DMS53 (cell line): ENCODE measurements at places on chromosomes 7 and 10.

DNA sequence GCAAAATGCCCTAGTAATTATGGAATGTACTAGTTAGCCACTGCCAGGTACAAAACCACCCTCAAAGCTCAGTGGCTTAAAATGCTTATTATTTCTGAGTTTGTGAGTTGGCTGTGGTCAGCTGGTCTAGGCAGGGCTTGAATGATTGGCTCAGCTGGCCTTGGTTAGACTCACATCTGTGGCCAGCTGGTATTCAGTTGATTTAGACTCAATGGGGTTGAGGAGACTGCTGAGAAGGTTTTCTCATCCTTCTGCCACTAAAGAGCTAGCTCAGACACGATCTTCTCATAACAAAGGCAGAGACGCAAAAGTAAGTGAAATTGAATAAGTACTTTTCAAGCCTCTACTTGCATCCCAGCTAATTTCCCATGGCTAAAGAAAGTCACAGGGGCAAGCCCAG is 57.1 kb upstream of the CYP2C18 start:
- DNase-seq = no peak

DNA sequence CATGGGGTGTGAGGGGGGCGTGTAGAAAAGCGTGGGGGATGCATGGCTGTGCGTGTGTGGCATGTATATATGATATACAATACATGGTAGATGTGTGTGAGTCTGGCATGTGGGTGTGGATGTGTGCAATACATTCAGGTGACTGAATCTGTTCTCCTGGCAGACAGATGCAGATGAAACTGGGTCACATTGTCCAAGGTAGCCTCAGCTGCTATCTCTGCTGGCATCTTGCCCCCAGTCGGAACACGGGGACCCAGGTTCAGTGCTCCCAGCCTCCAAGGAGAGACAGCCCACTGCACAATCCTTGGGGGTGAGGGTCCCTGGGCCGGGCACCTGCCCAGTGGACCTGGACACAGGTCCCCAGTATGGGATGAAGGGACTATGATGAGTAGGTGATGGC is 12.4 kb upstream of the SRRM3 start:
- no peak for DNase-seq

GRCh38 chr10:128587689-128588088 is 461.5 kb upstream of the MKI67 start:
- DNase-seq = no peak

- no peak for DNase-seq
Observed at GRCh38 chr10:23859598-23859997, 349.3 kb upstream of the KIAA1217 start.

GRCh38 chr7:32204361-32205018 is 134.3 kb upstream of the PDE1C start:
- DNase-seq = peak; percentile 96

DNA sequence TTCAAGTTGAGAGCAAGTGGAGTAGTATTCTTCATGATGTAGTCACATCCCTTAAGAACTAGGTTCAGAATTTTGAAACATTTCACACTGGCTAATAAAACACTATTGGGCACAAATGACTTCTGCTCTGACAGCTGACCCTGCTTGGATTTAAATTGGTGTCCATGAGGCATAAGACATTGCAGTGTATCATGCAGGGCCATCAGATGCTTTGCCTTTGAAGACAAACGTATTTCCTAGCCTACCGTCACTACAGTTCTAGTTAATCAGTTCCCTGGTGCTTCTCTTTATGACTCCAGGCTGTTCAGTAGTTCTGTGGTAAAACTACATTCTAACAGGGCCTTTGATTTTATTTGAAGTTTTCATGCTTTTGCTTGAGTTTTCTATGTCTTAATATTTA is 168.5 kb upstream of the ZNF804B start:
- DNase-seq = no peak

DNA sequence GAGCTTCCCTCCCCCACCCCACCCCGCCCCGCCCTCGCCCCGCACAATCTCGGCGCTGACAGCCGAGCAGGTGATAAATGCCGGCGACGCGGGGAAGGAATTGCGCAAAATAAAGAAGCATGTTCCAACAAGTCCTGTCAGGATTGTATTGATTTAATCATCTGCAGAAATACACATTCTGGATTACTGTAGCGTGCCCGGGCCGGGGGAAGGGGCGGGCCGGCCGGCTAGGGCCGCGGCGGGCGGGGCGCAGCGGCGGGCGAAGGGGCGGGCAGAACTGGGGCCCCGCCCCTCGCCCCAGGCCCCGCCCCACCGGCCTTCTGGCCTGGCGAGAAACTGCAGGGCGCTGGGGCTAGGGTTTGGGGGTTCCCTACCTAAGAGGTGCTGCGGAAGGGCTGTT is 88.9 kb upstream of the PAX2 start:
- DNase-seq = no peak

DNA sequence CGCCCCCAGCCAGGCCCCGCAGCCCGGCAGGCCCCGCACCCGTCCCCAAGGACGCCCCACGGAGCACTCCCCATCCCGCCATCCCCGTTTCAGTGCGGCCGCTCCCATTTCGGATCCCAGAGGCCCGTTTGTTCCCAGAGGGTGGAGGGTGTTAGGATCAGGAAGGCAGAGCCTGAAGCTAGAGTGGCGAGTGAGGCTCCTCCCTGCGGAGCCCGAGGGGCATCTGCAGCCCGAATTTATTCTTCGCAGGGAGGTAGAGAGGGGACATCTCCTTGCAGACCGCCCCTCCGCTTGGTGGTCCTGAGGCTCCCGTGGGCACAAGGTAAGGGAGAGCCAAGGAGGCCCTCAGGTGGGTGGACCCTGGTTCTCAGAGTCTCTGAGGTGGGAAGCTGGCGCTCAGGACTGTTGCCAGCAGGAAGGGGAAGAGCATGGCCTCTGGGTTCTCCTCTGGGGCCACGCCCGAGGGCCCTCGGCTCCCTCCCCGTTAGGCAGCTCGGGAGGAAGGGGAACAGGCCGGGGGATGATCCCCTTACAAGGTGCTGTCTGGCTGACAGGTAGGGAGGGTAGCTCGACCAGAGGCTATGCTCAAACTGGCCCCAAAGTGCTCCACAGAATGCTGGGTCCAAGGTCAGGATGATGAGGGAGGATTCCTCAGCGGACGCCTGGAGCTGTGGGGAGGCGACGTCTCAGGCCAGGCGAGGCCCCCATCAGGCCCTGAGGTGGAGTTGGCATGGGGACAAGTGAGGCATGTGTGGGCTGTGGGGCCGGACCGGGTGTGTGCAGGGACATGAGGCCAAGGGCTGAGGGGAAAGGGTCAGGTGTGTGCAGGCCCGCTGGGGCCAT is 17.4 kb downstream of the POLL start:
- peak; percentile 70 for DNase-seq

- DNase-seq = no peak
Observed at GRCh38 chr7:47741984-47742383, 160.1 kb upstream of the TNS3 start.

DNA sequence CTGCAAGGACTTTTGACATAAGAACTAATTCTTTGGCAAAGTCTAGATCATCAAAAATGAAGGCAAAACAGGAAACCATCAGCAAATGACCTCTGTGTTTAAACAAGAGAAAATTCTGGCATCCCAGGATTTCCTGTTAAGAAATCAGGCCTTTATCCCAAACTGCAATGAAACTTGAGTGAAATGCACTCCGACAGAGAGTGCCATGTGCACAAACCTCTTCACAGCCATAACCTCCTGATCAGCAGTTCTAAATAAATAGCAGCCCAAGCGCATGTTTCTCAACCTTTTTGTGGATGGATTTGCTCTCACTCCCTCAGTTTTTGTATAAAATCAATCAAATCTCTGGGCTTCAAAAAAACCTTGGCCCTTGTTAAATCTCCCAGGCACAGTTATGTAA is 107.7 kb upstream of the EEPD1 start:
- DNase-seq = no peak

DNA sequence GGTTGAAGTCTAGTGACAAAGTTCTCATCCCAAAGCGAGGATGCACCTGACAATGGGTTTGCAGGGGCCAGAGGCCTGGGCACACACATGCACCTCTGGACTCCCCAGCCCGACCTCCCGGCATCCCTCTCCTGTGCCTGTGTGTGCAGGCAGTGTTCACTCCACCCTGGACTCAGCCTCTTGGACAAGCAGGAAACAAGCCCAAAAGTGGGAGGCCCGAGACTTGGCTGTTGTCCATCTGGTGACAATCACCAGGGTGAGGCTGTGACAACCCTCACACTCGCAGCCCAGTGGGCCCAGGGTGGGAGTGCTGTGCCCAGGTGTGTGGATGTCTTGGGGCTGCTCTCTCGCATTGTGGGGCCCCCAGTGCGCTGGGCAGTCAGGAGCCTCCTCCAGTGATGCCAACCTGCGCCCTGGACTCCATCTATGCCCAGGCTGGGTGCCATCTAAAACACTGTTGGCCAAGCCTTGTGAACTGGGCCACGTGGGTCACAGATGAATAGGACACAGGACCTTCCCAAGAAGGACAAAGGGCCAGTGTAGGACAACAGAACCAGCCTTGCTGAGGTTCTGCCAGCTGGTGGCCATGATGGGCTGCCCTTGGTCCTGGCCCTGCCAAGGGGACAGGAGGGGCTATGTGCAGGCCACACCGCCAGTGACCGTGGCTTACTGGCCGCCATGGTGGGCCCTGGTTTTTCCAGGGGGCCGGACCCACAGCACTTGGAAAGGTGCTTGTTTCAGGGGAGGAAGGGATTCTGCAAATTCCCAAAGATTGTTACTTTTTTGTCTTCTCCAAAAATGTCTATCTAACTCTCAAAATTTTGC is 144.3 kb downstream of the TCERG1L start:
- DNase-seq = no peak

DNA sequence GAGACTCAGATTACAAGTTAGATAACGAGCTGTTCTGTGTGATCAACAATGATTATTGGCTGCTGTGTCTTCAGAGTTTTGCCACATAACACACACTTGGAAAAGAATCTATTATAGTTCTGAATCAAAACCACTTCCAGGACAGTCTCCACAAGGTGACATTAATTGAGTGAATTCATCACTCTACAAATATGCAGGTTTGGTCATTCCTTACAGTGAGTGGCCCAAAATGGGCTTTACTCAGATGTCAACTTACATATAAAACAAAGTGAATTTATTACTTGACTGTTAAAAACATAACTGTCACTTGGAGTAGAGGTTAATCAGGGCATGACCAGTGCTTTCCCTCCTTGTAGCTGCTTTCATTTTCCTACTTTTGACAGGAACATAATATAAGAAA is 984.3 kb downstream of the REEP3 start:
- no peak for DNase-seq

DNA sequence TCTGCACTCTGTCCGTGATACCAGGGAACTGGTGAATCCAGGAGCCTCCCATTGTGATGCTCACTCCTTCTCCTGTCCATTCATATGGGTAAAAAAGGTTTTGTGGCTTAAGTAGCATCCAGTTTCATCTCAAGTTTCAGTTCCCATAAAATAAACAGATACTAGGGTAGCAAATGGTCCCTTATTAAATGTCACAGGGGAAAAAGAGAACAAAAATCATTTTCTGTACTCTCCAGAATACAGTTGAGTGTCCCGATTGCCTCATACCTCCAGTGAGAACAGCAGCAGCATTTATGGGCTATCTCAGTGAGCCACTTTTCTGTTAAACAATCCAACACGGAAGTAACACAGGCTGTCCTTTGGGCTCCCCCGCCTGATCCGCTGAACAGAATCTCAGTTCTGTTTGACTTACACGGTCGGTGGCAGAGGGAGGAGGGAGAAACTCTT is 179.6 kb downstream of the CELF2 start:
- DNase-seq = no peak

DNA sequence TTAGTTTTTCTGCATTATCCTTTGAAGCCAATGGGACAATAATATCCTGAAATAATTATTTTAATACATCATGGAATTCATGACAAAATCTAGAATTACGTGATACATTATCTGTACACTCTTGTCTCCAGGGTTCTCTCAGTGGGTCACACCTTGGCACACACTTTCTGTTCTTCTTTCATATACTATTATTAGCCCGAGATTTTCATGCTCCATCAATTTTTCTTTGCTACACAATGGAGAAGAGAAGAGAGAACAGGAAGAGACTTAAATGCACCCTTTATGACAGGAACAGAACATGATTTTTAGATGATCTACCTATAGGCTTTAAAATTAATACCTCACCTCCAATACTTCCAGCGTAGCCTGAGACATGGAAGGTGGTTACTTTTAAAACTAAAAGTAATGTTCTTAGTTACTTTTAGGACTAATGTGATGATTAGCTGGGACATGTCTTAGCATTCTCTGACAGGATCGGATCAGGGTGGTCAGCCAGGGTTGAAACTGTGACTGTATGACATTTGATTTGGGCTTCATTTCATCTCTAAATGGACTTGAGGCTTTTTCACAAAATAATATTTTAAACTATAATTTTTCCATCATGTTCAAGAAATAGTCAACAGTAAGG is 148.2 kb upstream of the WNT16 start:
- no peak for DNase-seq

- no peak for DNase-seq
Observed at GRCh38 chr7:30321089-30321881, 36.9 kb downstream of the ZNRF2 start.

GRCh38 chr10:122877264-122877663 is 2.1 kb downstream of the FAM24B start:
- DNase-seq = no peak

DNA sequence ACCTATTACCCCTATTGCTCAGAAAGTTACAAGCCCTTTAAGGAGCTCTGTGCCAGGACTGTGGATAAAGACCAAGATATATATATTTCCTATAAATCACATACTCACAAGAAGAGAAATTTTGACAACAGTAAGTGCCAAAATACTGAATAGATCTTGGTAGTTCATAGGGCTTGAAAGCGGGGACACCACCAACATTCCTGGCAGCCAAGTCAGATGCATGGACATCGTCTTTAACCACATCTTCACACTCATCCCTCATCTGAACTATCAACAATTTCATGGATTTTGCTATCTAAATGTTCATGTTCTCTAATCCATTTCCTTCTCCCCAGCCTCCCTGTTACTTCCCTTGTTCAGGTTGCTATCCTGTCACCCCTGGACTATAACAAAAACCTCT is 67.5 kb upstream of the LRRC17 start:
- DNase-seq = no peak

GRCh38 chr10:12940791-12941190 is 60.7 kb downstream of the CCDC3 start:
- DNase-seq = no peak

DNA sequence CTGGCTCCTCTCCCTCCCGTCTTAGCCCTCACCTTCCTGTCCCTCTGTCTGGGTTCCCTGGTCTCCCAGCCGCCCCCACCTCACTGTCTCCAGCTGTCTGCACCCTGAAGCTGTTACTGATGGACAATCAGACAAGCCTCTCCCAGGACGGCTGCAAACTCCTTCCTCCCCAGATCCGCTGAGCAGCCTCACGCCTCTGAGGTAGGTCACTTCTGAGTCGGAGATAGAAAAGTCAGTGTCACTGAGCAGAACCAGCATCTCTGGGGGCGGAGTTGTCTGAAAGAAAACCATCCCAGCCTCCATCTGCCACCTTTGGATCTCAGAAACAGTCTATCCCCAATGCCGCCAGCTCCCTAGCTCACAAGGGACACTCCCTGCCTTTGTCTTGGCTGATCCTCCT is 27.4 kb downstream of the FAM241B start:
- no peak for DNase-seq

- DNase-seq = peak; percentile 36
Observed at GRCh38 chr7:117435475-117436043, 8.3 kb upstream of the ASZ1 start.

- DNase-seq = no peak
Observed at GRCh38 chr10:110667620-110668343, 23.6 kb downstream of the RBM20 start.

GRCh38 chr10:3691482-3691881 is 93.5 kb downstream of the KLF6 start:
- no peak for DNase-seq

- DNase-seq = no peak
Observed at GRCh38 chr10:16787361-16787791, 29.8 kb downstream of the RSU1 start.

GRCh38 chr10:78513330-78513729 is 479.7 kb downstream of the RPS24 start:
- no peak for DNase-seq

GRCh38 chr10:59633063-59633462 is 76.6 kb downstream of the SLC16A9 start:
- DNase-seq = peak; percentile 3
